ENCODE measurements at places on chromosomes 7 and 10. TPM values are rescaled to one million over a fixed set of nuclear protein-coding genes. Genes with fewer than 3 reads are reported as not detected.

TLX1 gene
- not detected for total RNA-seq

THSD7A gene
- total RNA-seq: 0.26 TPM

HOXA4 gene
- not detected for total RNA-seq

CPXM2 gene
- total RNA-seq: under 0.01 TPM

FOXI2 gene
- total RNA-seq: not detected

SRGN gene
- 0.26 TPM for total RNA-seq

ELN gene
- under 0.01 TPM for total RNA-seq

EPO gene
- total RNA-seq: not detected

ATRNL1 gene
- total RNA-seq: 0.53 TPM

GRCh38 chr7:144786522-144786921 is 49.3 kb downstream of the TPK1 start:
- no peak for DNase-seq

DNA sequence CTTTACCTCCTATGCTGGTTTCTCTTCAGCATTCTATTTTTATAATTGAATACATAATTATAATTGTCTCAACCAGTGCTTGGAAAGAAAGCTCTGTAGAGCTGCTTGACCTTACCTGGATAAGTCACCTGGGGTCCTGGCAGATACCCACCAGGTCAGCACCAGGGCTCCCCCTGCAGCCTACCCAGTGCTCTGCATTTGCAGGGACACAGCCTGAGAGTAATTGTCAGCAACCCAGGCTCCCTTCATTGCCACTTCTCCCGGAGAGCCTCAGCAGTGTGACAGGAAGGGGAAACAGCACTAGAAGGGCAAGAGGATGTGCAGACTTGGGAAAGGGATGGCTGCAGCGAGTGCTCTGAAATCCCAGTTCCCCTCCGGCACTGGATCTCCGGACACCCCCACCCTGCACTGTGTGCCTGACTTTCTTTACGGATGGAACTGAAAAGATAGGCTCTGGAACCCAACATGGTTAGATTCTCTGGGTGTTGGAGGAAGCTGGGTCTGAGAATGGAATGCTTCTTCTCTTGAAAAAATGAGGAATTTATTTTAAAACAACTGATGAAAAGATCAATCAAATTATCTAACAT is 11.4 kb upstream of the PAX4 start:
- DNase-seq: peak; percentile 21

GRCh38 chr7:82699773-82700186 is 256.2 kb upstream of the CACNA2D1 start:
- DNase-seq: peak; percentile 95

- peak; percentile 64 for DNase-seq
Measured at GRCh38 chr7:108413782-108414492, 42.3 kb downstream of the NRCAM start.

DNA sequence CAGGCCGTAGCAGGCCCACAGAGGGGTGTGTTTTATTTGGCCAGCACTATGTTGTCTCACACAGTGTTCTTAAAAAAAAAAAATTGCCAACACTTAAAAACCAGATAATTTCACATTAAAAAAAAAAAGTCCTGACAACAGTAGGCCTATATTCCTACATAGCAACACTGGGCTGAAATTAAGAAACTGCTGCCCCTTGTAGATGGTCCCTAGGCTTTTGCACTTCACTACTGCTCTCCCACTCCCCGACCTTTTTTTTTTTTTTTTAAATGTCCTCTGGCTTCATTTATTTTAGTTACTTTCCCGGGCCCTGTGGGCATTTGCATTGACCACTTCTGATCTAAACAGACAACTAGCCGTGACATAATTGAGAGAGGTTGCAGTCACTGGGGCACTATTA is 36.0 kb downstream of the SPAG6 start:
- DNase-seq: no peak

GRCh38 chr10:128859738-128860386 is 607.2 kb upstream of the MGMT start:
- no peak for DNase-seq

DNA sequence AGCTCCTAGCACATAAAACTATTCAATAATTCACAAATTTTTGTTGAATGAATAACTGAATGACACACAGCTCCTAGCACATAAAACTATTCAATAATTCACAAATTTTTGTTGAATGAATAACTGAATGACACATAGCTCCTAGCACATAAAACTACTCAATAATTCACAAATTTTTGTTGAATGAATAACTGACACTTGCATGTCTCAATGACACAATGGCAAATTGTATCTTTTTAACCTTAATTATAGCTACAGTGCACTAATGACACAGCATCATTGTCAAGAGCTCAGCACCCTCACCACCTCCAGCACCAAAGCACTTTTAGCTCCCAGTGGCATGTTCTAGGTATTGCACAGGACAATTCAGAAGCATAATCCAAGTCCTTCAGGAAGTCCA is 131.6 kb downstream of the PDE1C start:
- peak; percentile 31 for DNase-seq

DNA sequence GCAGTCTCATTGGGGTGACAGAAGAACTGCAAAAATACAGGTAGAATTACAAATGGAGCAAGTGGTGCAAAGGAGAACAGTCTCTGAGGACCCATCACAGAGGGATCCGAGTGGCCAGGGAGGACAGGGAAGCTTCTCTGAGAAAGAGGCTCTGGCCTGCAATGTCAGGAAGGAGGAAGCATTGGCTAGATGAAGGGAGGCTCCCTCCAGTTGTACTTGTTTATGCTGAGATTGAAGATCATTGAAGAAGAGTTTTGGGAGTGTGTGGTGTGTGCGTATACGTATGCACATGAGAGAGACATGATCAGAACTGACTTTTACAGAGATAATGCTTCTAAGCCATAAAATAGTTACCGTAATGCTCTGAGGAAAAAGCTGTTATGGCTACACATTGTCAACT is 274.7 kb upstream of the FZD8 start:
- DNase-seq: no peak

GRCh38 chr10:106960812-106961211 is 203.7 kb downstream of the SORCS1 start:
- no peak for DNase-seq

DNA sequence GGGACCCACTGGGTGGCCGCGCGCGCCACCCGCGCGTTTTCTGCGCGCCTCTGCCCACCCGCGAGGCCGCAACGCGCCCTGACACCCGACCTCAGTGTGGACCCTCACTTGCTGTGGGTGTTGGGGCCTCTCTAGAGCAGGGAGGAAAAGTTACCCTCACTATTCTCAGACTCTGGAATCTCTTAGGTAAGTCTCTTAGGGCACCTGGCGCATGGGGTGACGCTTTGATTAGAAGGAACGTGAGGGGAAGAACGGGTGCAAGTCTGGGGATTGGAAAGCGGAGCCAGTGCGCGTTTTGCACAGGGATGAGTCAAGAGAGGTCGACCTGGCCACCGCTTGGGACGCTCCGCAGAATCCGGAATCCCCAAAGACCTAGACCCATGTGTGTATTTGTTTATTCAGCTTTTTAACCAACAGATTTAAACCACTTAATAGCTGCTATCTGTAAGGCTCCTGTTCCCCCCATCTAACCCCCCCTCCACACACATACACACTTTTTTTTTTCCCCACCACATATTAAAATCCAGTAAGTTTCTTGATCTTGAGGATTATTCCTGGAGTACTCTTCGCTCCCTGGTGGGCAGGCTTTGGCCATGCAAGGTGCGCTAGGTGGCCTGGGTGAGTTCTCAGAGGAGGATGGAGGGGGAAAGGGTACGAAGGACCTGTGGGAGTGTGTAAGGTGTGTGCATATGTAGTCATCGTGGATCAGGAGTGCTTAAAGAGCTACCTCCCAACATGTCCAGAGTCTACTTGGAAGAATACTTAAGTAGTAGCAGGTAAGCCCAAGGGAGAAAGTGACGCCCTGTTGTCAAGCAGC is 169.1 kb upstream of the PPP1R3A start:
- DNase-seq: no peak

DNA sequence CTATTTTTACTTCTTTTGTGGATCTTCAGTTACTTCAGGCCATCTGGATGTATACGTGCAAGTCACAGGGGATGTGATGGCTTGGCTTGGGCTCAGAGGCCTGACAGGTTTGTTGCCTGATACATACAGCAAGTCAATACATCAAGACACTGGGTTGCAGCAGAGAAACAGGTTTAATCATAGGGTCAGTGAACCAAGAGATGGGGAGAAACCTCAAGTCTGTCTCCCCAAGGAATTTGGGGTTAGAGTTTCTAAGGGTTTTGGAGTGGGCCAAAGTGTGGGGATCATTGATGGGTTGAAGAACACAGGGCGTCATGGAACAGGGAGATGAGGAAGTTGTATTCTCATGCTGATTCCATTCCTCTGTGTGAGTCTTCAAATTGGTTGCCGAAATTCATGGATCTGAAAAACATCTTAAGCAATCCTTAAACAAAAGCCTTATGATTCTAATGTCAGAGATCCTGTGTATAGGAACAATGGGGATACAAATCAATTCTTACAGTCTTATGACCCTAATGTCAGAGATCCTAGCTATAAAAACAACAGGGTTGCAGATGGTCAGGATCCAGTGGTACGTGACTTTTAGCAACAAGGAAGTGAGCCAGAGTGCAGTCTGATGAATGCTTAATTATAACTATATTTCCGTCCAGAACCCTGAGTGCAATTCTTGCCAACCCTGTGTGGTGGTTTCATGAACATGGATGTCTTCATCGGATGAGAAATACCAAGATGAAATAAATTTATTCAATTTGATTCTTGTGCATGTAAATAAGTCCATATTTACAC is 18.9 kb downstream of the OTUD1 start:
- DNase-seq: no peak

DNA sequence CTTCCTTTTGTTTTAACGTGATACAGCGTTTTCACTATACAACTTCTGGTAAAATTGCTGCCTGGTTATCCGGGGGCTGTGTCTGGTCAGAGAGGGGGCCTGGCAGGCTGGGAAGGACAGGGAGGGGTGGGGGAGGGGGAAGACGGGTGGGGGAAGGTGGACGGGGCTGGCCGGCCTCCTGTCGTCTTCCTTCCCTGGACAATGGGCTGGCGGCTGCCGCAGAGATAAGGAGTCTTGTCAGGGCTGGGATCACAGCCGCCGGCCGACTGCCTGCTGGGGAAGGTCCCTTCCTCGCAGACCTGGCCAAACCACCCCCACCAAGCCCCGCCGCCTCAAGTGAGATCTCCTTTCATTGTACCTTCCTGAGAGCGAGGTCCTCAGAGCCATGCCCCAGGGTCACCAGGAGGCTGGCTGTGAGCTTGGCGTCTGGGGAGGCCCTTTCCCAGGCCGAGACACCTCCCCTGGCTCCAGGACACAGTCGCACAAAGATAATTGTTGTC is 151.2 kb upstream of the TNRC18 start:
- DNase-seq: no peak

DNA sequence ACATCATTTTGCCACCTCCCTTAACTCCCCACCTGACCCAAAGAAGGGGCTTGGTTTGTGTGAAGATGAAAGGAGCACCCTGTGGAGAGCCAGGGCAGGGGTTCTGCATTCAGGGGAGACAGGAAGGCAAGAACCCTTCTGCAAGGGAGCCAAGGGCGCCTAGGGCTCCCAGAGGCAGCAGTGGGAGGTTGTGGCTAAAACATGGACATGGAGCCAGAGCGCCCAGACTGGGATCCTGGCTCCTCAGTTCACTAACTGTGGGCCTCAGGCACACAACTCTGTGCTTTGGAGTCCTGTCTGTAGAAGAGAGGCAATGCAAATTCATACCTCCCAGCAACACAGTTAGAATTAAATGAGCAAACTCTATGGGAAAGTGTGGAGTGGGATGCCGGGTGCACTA is 123.1 kb upstream of the MACROH2A2 start:
- no peak for DNase-seq

DNA sequence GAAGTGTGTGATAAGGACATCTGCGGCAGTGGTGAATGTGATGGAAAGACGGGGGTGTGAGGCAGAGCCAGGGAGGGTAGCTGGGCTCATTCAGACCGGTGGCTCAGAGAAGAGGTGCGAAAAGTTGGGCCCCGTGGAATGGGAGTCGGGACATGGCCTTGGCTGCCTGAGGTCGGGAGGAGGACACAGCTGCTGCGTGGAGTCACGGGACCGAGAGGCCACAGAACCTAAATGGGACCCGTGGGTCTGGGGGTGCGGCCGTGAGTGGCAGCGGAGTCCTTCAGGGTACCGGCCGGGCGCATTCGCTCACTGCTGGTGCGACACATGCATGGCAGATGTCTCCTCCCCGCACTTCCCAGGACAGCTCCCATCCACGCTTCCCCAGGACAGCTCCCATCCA is 22.9 kb upstream of the LARP4B start:
- no peak for DNase-seq

DNA sequence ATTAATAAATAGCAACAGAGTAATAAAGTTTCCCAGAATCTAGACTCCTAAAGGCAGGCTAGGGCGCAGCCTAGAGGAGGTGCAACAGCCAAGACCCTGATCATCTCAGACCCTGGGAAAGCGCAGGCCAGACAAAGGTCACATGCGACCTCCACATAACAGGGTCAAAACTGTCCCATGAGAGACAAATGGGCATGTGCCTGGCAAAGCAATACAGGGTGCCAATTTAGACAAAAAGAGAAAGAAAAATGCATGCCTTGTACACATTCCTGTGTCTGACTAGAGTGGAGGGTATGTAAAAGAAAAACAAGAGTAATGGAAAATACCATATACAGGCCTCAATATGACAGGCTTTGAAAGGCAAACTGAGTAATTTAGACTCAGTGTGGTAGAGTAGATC is 22.2 kb downstream of the MPP7 start:
- no peak for DNase-seq

- DNase-seq: no peak
Measured at GRCh38 chr10:126090443-126090842, 194.1 kb downstream of the FANK1 start.

DNA sequence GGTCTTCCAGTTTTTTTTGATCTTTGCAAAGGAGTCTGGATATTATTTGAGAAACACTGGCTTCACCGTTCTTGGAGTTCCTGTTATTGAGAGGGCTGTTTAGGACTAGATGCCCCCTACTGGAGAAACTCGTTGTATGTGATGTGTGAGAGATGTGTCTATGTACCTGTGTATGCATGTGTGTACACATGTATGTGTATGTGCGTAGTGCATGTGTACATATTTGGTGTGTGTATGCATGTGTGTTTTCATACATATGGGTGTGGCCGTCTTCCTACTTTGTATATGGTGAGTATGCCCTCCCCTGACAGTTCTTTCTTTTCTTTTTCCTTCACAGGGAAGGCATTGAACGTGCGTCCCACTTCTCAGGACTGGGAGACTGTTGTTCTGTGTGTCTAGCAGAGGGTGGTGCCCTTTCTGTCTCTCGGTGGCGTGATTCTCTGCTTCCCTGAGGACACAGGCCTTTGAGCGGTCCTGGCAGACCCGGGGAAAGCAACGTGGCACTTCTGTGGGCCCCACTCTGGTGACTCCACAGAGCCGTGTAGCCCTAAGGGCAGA is 3.0 kb upstream of the CALHM3 start:
- peak; percentile 71 for DNase-seq

DNA sequence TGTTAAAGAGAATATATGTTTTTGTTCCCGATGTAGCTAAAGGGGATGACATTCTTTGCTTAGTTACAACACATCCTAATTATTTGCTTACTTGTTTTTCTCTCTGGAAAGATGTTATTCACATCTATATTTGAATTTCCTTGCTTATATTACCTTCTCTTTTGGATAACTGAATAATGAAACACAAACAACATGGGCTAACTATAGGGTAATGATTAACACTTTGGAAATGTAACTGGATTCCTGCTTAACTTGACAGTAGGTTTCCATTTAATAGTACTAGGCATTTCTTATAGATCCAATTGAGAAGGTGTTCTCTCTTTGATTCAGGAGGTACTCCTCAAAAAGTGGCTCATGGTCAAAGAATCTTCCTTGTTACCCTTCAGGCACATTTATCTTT is 141.1 kb downstream of the CCSER2 start:
- DNase-seq: peak; percentile 12

- DNase-seq: no peak
Measured at GRCh38 chr7:15686295-15686956, at the start of gene MEOX2. TSS of gene MEOX2 (minus strand) at chr7:15686683. CDS start at chr7:15686402, 281 bp downstream.

GRCh38 chr10:96978621-96979154 is 146.6 kb downstream of the LCOR start:
- DNase-seq: no peak

All from bronchial epithelial cell (primary cell).